ENCODE measurements at places on chromosomes 2 and 18.

DNA sequence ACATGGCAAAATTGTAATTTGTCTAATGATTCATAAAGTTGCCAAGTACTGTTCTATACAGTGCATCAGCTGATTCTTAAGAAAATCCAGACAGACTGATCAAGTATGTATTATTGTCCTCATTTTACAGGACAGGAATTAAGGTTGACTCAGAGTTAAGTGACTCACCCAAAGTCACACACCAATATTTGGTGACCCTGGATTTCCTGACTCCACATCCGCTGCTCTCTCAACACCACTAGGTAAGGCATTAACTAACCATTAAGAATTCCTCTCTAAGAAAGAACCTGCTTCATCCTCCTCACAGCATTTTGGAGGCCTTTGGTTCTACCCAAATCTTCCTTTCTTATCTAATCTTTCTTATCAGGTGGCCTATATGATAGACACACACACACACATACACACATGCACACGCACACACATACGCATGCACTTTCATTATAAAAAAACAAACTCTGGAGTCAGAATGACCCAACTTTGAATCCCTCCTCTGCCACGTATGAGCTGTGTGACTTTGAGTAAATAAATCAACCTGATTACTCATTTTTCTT is 150.8 kb downstream of the ANKRD44 start:
- DNase-seq = no peak

DNA sequence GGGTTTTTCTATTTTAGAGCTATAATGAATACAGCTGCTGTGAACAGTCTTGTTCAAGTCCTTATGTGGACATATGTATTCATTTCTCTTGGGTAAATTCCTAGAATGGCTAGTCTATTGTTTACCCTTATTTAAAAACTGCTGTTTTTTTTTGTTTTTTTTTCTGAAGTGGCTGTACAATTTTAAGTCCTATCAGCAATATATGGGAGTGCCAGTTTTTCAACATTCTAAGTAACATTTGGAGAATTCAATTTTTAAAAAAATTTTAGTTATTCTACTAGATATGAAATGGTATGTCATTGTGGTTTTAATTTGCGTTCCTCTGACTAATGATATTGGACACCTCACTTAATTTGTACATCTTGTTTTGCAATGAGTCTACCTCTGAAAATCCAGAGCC is 349.7 kb downstream of the SATB2 start:
- DNase-seq = no peak

GRCh38 chr2:242012956-242013764 is 143.6 kb downstream of the RTP5 start:
- no peak for DNase-seq

DNA sequence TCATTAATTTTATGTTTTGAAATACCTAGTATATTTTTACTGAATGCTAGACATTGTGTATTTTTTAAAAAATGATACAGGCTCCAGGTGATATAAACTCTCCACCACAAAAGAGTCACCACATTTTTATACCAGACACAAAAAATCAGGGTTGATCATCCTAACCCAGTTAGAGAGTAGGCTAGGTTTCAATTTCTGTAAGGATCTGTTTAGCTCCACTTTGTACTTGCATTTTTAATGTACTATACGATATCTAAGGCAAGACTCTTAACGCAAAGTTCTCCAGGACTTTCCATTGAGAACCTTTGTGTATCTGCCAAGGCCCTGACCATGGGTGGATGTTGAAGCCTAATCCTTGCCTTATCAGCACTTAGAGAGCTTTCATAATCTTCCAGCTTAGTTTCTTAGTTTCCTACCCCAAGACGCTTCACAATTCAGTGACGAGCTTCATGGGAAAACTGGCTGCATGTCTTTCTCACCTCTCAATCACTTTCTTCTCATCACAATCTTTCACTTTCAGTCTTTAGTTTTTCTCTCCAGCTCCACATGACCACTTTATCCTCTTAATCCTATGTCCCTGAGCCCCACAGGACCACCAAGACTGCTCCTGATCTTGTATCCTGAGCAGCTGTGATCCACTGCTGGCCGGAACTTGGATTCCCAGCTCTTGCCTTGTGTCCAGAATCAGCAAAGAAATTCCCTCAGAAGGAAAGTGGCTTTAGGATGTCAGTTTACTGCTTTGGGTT is 635.8 kb downstream of the RNF144A start:
- DNase-seq = no peak

DNA sequence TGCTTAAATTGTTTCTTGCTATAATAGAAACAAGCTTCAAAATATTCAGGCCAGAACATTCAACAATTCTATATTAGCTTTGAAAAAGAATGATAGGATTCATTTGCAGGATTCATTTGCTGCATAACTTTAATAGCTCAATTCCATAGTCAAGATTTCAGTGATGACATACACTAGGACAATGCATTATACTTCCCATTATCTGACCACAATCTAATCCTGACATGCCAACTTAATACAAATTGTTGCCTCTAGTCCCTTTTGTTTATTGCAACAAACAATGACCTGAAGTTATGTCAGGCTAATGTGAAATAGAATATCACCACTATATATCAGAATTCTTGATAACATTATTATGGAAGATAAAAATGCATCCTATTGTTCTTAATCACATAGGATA is 169.4 kb downstream of the DNAH7 start:
- no peak for DNase-seq

DNA sequence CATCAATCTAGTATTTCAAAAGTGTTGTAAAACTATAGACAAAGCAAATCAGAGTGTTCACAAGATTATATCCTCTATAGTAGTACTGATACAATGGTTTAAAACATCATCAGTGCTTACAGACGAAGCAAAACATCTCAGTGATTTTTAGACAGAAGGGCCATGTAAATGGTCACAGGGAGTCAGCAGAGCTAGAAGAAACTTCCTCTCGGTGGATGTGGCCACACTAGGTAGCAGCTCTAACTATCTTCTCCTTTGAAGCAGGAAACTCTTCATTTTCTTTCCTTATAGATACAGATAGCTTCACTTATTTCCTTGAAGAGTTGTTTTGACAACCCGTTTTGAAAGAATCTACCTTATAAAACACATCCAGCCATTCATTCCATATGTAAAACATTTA is 80.4 kb upstream of the CD226 start:
- DNase-seq = no peak

GRCh38 chr18:54926593-54927325 is 32.5 kb downstream of the CCDC68 start:
- no peak for DNase-seq

DNA sequence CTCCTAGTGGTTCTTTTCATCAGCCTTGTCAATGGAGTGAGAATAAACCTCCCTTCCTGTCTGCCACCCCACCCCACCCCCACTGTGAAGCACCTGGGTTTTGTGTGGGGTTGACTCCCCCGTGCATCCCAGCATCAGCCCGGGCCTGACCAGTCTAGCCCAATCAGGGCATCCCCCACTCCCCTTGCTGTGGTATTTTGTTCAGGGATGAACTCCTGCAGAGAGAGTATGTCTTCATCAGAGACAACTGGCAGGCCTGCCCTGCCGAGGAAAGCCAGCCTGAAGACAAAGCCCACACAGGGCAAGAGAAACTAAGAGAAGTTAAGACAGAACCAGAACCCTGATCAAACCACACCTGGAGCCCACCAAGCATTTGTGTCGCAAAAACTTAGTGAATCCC is 36.7 kb upstream of the RMP24 start:
- DNase-seq = no peak

DNA sequence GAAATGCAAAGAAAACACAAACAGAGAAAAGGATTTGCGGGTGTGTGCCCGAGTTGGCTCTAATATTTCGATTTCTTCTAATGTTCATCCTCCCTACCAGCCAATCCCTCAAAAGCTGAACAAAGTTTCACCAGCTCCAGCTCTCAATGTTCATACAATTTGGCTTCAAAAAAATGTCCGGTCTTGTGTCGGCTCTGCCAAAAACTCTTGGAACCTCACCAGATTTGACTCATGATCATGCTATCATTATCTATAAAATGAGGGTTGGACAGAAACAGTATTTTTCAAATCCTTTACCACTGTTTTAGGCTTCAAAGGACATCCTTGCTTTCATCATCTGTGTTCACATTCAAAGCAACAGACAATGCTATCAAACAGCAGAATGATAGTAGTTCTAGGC is 88.2 kb downstream of the CRACDL start:
- no peak for DNase-seq

GRCh38 chr2:80322311-80322920 is 17.9 kb upstream of the LRRTM1 start:
- no peak for DNase-seq

DNA sequence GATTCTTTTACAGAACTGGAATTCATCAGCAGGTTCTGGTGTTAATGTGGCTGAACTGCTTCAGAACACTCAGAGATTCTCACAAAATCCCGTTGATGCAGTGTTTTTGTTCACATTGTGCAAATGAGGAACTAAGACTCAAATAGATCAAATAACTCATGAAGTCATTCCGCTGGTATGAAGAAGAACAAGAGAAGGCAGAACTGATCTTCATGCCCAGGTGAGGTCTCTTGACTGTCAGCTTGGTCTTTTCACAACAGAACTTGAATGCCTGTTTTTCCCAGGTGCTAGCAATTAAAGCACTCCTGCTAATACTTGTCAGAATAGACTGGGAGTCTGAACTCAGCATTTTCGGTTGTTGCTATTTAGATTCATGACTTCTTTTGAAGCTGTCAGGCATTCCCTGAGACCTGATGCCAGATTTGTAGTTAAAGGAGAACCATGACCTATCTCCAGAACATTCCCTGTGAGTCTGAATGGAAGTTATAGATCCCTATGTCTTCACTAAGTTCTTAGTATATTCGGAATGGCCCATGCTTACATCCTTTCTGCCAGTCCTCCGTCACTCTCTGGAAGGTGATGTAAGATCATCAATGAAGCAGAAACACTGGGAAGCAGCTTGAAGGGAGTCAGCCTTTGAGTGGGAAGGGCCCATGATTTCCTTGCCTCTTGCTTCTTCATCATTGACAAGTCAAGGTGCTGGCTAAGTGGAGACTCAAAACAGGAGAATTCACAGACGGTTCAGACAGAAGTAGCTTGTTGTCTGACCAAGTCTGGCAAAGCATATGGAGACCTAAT is 155.7 kb downstream of the MTCL1 start:
- no peak for DNase-seq

- DNase-seq = no peak
Observed at GRCh38 chr18:36349552-36349951, 52.0 kb downstream of the FHOD3 start.

GRCh38 chr18:50757358-50757757 is 62.5 kb downstream of the MRO start:
- no peak for DNase-seq

GRCh38 chr2:28869494-28870145 is 489 bp downstream of the TRMT61B start:
- DNase-seq = no peak

DNA sequence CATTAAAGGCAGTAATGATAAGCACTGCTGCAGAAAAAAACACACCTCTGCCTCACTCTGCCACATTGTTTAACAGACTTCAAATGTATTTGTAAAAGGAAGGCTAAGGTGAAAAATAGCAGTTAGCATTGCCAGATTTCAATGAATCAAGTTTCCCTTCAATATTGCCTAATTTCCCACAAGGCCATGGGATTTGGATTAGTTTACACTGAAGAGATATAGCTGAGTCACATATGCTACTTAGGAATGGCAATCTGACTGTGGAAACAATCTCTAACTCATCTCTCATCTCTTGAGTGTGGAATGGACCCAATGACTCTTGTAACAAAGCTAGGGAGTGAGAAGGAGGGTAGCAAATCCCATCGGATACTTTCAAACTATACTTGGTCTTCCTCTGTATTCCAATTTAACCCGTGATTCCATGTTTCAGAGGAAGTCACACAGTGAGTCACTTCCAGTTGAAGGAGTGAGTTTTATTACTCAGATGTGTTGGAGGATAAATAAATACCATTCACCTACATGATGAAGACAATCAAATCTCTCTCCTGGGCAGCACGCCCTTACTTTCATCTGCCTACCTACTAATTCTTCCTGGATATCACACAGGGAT is 5.1 kb downstream of the B4GALT6 start:
- DNase-seq = no peak

- no peak for DNase-seq
Observed at GRCh38 chr2:234457421-234457820, 39.5 kb downstream of the ARL4C start.

- DNase-seq = no peak
Observed at GRCh38 chr2:151508519-151508918, 98.8 kb downstream of the RIF1 start.

GRCh38 chr2:101427240-101427639 is 39.9 kb upstream of the CREG2 start:
- DNase-seq = no peak

DNA sequence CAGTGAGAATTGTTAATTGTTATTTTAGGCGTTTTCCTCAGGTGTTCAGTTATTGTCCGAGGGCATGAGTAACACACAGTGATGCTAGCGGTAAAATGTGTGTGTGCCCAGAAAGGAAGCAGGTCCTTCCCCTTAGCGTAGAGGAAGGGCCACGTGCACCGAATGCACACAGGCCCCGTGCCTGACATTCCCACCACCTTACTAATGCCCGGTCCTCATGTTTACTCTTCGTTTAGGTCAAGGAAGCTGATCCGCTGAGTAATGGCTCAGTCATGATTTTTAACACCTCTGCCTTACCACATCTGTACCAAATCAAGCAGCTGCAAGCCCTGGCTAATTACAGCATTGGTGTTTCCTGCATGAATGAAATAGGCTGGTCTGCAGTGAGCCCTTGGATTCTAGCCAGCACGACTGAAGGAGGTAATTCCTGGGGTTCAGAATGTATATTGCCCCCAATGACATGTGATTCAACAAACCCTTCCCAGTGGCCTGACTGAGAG is 76.7 kb downstream of the MERTK start:
- DNase-seq = no peak

GRCh38 chr2:229821316-229821715 is 100.5 kb downstream of the TRIP12 start:
- no peak for DNase-seq

Measured in stimulated activated CD8-positive, alpha-beta memory T cell treated with anti-CD3 and anti-CD28 coated beads, Interleukin-15, amount 100 ng/mL, for 24 hours (primary cell).